WTC11 (cell line): ENCODE measurements at places on chromosomes 4 and X.

DNA sequence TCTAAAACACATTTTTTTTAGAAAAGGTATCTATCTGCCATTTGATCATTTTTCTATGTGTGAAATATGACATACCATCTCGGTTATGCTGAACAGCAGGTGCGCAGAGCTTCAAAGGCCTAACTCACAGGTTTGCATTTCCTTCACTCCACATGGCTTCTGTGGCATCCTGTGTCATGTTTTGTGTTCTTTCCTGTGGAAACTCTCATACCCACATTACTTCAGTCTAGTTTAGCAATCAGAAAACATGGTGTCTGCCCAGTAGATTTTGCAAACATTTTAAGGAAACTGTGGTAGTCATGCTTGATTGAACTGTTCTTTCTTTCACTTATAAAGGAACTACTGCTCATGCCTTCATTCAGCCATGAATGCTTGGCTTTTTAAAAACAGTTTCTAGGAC lies 11.3 kb upstream of the ARAP2 start:
- no peak for DNase-seq

DNA sequence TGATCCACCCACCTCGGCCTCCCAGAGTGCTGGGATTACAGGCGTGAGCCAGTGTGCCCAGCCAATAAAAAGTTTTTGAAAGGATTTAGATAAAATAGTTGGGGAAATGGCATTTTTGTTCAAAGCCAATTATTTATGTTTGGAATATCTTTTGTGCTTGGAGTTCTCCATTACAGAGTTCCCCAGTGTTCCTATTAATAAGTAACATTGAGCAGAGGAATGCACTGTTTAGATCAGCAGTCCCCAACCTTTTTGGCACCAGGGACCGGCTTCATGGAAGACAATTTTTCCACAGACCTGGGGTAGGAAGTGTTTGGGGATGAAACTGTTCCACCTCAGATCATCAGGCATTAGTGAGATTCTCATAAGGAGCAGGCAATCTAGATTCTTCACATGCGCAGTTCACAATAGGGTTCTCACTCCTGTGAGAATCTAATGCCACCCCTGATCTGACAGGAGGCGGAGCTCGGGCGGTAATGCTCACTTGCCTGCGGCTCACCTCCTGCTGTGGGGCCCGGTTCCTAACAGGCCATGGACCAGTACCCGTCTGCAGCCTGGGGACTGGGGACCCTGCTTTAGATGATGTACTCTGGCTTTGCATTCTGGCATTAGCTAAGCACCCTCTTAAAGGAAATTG lies 8.3 kb downstream of the PKD2 start:
- DNase-seq, result no peak

DNA sequence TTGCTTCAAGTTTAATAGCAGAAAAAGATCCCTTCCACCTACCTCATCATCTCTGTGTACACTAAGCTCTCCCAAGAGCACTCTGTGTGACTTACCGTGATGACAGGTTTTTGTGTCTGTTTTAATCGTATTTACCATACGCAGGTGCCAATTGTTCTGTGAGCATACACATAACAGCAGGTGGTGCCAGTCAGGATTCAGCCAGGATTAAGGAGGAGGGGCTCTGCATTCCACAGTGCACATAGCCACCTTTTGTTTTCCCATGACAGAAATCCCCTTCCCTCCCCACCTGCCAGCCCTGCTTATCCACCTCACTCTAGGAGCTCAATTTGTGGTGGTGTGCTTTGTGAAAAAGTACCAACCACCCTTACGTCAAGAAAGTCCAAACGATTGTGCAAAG lies 14.8 kb downstream of the ANK2 start:
- peak; percentile 82 for DNase-seq

DNA sequence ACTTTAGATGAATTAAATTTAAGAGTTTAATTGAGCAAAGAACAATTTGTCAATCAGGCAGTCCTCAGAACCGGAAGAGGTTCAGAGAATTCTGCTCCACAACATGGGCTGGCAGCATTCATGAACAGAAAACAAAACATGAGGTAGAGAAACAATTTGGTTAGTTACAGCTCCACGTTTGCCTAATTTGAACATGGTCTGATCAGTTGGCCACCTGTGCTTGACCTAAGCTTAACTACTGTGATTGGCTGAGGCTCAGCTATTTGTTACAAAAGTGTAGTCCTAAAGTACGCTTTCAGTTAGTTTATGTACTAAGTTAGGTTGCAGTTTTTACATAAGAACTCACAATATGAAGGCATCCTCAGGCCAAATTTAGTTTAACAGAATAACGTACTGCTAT lies 258.6 kb downstream of the ADAM29 start:
- no peak for DNase-seq

DNA sequence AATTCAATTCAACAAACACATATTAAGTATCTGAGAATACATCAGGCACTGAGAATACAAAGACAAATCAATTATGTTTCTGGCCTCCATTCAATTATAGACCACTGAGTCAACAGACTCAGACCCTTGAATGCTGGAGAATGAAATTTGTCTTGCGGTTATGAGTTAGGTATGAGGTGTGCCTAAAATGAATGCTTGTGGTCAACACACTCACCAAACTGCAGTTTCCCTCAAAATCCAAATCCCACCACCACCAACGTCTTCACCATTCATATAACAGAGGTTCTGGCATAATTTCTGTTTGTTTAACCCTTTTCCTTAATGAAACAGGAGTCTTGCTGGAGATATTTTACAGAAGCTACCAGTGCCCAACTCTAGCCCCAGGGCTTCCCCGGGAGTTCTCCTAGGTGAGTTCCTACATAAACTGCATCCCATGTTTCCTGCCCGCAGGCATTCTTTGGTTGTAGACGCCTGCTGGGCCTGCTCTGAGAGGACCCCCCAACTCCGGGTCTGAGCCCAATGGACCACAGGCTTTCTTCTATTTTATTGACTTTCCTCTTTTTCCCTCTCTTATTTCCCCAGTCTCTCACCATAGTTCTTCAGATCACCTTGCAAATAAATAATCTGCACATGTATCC lies 119.2 kb downstream of the DDX53 start:
- peak; percentile 16 for DNase-seq

GRCh38 chr4:80007745-80008149 lies 65.3 kb downstream of the ANTXR2 start:
- DNase-seq, result no peak

- DNase-seq, result no peak
These were observed 47.5 kb downstream of the TBC1D14 start for GRCh38 chr4:6957148-6957520.

DNA sequence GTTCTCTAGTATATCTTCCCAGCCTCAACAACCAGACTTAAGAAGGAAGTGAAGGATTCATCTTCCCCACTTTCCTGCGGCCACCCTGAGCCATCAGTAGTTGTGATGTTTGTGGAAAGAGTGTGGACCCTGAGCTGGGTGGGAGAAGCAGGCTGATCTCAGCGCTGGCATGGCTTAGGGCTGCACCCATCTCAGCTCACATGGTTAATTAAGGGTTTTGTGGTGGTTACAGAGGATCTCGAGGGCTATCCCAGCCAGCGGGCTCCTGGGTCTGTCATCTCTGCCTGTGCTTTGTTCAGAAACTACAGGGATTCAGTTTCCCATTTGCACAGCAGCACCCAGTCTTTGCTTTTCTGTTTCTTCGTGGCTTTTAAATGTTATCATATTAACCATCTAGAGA lies 163.4 kb downstream of the PTTG2 start:
- DNase-seq, result no peak

- no peak for DNase-seq
These were observed 134.5 kb upstream of the NKX1-1 start for GRCh38 chr4:1540601-1541375.

- DNase-seq, result no peak
These were observed 225.7 kb downstream of the GRID2 start for GRCh38 chr4:92529510-92529909.

DNA sequence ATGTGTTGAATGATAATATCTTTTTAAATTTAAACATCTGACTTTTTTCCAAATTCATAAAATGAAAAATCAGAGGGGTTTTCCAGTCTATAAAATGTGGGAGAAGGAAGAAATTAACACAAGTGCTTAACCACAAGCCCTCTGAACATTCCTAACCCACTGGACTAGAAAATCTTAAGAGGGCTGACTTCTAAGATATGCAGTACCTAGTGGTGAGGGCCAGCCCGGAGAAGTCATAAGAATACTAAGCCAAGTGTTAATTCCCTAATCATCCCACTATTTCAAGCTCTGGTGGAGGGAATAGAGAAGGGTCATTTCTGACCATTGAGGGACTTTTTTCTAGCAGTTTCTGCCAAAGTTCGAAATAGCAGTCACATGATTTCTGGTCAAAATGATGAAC lies 86.9 kb upstream of the NEIL3 start:
- DNase-seq, result no peak

- no peak for DNase-seq
These were observed 11.6 kb downstream of the ARHGAP24 start for GRCh38 chr4:85486425-85487086.

DNA sequence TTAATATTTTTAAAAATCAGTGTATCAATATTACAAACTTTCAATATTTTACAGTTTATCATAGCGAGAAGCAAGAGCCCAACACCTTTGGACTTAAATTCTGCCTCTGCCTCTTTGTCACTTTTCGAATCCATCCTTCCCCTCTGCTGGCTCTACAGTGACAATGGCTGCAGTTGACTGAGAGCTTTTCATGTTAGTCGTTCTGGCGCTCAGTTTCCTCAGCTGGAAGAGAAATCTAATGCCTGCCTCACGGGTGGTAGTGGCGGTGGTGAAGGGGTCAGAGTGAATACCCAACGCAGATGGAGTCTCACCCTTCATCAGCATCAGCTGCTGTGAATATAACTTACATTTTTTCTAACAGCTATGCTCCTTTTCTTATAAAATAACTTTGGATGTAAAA lies 144.8 kb downstream of the NWD2 start:
- no peak for DNase-seq

GRCh38 chr4:7159923-7160322 lies 32.4 kb upstream of the SORCS2 start:
- no peak for DNase-seq

DNA sequence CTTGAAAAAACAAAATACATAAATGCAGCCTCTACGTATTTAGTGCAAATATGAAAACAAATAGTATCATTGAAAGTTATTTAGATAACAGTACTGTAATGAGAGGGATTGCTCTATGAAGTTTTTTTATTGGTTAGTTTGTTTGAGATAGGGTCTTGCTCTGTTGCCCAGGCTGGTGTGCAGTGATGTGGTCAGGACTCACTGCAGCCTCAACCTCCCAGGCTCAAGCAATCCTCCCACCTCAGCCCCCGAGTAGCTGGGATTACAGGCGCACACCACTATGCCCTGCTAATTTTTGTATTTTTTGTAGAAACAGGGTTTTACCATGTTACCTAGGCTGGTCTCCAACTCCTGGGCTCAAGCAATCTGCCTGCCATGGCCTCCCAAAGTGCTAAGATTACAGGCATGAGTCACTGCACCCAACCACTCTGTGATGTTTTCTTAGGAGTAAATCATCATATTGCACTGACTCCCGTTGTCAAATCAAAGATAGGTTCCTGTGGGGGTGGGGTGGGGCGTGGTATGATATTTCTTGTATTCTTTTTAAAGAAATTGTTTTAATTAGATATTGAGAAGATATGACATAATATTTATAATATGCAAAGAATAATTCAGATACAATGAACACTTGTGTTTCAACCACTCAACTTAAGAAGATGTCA lies 75.8 kb downstream of the ATG4A start:
- DNase-seq, result no peak

GRCh38 chrX:85017721-85018120 lies 14.0 kb downstream of the APOOL start:
- DNase-seq, result no peak

GRCh38 chr4:73161527-73162185 lies 92.1 kb upstream of the COX18 start:
- DNase-seq, result no peak

DNA sequence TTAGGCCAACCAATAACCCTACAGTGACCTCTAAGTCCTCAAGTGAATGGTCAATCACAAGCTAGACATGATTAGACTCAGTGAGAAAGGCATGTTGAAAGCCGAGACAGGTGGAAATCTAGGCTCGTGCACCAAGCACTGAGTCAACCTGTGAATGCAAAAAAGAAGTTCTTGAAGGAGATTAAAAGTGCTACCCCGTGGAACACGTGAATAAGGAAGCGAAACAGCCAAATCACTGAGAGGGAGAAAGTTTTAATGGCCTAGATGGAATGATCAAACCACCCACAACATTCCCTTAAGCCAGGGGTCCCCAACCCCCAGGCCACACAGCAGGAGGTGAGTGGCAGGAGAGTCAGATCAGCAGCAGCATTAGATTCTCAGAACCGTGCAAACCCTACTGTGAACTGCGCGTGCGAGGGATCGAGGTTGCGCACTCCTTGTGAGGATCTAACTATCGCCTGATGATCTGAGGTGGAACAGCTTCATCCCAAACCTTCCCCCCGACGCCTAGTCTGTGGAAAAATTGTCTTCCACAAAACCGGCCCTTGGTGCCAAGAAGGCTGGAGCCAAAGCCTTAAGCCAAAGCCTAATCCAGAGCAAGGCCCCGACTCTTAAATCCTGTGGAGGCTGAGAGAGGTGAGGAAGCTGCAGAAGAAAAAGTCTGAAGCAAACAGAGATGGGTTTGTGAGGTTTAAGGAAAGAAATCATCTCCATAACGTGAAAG lies 19.5 kb upstream of the PDE6B start:
- no peak for DNase-seq

DNA sequence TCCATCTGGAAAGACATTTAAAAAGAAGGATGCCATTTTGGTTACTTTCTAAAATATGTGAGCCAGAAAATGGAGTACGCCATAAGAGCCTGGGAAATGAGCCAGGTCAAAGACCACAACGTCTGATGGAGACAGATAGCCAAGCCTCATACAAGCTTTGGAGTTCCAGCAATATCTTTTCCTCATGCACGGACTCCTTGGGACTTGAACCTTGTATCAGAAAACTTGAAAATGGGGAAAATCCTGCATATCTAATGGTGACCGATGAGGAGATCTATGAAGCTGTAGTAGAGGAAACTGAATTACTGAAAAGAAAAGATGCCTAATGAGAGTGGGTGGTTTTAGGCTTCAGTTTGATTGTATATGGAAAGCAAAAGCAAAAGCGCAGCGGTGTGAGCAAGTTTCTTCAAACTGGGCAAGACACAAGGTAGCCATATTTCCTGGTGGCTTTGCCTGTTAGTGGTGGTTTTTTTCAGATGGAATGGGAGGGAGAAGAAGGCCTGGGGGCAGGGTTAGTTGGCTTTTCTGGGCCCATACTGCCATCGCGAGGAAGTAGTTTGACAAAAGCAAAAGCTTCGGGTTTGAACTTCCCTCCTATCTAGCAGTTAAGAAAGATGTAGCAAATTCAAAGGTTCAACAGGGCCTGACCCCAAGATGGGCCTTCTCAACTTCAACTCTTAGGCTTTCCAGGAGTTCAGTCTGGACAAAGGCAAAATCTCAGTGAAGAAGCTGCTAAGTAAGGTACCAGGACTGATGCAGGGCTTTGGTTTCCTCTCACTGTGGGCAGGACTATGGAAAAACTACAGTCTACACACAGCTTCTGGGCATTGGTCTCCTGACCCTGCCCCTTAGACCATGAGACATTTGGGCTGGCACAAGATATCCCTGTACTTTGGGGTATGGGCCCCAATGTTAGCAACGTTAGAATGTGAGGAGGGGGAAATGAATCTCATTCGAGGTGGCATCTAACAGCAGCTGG lies 210.0 kb upstream of the STK26 start:
- DNase-seq, result no peak
